Daoy (cell line): ENCODE measurements at places on chromosomes 11 and 22. TPM values are rescaled to one million over a fixed set of nuclear protein-coding genes. Genes with fewer than 3 reads are reported as not detected.
A peak's percentile ranks its signal among the peaks of the same experiment; 100 is the strongest.

The KDM4E gene
- total RNA-seq: not detected in 2 replicates

The DMC1 gene
- 0.06 TPM in 1 of 2 replicates, not detected in the other for total RNA-seq

The SH3BP1 gene
- 3.4 and 5.7 TPM in 2 replicates for total RNA-seq

DNA sequence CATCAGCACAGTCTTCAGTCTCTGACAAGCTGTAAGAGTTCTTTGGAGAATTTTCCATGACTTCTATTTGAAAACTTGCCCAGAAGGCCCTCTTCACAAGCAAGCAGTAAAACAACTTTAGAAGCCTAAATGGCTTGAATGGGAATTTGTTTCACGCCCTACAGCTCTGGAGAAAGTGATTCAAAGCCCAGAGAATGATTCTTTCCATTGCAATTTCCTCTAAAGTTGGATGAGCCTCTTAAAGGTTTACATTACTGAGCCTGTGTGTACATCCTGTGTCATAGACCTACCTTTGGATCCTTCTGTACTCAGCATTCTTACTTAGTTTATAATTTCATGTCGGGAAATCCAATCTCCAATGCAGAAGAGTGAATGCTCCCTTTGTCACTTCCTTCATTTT, 6.8 kb upstream of the OR8B3 start:
- DNase-seq: no peak

DNA sequence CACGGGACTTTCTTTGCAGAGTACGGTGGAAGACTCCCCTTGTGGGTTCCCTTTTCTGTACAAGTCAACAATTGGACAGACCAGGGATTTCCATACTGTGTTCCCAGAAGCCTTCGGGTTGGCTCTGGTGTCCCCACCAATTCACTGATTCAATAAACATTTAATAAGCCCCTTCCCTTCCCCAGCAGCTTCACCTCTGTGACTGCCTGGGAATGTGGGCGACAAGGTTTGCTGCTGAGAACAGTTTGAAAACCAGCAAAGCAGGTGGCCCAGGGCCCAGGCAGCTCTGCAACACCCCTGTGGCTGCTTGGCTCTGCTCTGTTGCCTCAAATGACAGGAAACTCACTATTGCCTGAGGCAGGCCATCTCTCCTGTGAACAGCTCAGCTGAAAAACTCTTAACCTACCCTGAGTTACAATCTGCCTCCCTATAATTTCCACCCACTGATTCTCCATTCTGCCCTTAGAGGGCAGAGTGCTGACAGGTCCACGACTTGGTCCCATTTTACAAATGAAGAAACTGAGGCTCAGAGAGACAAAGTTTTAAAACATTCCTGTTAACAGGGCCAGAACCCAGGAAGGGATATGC, 10.4 kb downstream of the ADORA2A start:
- peak; percentile 41 for DNase-seq

GRCh38 chr11:34997952-34998528, 81.6 kb downstream of the PDHX start:
- peak; percentile 53 for DNase-seq

- no peak for DNase-seq
Measured at GRCh38 chr22:39908136-39908535, 7.3 kb downstream of the GRAP2 start.
